ENCODE measurements at places on chromosomes 16 and 17.

DNA sequence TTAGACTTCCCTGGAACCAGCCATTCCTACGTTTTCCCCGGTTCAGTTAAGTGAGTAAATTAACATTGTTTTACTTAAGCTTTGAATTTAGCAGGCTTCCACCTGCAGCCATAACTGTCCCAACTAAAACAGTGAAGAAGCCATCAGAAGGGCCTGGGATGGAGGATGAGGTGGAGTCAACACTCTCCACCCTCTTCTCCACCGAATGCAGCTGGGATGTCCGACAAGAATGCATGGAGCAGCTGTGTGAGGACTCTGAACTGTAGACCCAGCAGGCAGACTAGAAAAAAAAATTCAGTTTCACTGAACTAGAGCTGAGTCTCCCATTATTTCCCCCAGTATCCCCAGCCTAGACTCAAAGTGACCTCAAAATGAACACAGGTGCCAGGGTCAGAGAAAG, 114.8 kb downstream of the C16orf95 start:
- peak; percentile 87 for DNase-seq

DNA sequence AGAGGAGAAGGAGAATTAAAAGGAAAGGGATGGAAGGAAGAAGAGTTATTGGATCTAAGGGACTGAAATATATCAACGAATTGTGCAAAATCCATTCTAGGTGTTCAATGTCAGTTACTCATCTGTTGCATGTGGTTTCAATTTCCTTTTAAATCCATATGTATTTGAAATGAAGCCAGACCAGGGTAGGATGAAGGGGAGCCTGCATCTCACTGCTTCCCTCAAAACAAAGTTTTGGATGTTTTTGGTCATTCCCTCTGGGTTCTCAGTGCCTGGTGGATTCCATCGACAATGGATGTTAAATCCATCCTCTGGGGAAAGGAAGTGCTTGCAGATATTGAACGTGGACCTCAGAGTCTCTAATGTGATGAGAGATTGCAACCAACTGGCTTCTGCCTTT, 103.5 kb upstream of the XYLT1 start:
- no peak for DNase-seq

GRCh38 chr17:78304549-78305037, 55.3 kb downstream of the SOCS3 start:
- DNase-seq: no peak

GRCh38 chr16:75458029-75458428, 6.5 kb downstream of the TMEM170A start:
- no peak for DNase-seq

- DNase-seq: no peak
Measured at GRCh38 chr17:58305626-58306025, 23.0 kb downstream of the TSPOAP1 start.

DNA sequence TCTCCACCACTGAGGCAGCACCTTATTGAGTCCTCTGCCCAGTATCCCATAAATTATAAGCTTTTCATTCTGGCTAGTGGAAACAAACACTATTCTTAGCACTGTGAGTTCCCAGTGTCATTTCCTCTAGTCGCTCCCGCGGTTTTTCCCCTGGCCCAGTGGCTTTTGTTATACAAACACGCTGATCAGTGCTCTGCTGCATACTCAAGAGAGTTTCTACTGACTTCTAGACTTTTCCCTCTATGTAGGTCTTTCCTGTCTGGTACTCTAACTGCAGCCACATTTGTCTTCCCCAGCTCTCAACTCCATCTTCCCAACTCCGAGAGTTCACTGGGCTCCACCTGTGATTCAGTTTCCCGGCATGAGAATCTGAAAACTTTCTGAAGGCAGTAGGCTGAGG, 556.6 kb upstream of the SALL1 start:
- no peak for DNase-seq

- peak; percentile 59 for DNase-seq
Measured at GRCh38 chr17:82400830-82401229, 17.3 kb upstream of the HEXD start.

GRCh38 chr16:72705801-72706200, 342.1 kb downstream of the ZFHX3 start:
- no peak for DNase-seq

GRCh38 chr17:59897090-59897489, 4.2 kb downstream of the RPS6KB1 start:
- DNase-seq: peak; percentile 37

GRCh38 chr16:24851700-24852099, 5.9 kb downstream of the SLC5A11 start:
- DNase-seq: peak; percentile 65

DNA sequence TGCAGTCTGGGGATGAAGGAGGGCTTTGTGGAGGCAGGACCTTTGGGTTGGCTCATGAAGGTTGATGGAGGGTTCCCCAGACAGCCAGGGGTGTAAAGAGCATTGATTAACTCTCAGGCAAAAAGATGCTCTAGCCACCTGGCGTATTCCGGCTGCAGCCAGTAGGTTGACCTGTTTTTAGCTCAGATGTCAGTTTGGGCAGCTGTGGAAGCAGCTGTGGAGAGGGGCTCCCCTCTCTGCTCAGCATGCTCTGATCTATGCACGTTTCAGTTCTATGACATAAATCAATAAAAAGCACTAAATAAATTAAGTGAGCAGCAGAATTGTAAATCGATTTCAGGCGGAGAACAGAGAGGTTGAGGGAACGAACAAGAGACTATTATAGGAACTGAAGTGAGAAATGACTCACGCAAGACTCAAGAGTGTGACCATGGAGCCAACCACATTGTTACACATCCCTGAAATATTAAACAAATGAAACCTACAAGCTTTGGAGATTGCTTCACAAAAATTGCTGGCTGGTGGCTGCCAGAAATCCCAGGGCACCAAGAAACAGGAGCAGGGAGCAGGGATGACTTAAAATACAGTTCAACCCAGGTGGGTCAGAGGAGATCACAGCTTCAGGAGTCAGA, 111.9 kb downstream of the GSG1L start:
- DNase-seq: peak; percentile 33

DNA sequence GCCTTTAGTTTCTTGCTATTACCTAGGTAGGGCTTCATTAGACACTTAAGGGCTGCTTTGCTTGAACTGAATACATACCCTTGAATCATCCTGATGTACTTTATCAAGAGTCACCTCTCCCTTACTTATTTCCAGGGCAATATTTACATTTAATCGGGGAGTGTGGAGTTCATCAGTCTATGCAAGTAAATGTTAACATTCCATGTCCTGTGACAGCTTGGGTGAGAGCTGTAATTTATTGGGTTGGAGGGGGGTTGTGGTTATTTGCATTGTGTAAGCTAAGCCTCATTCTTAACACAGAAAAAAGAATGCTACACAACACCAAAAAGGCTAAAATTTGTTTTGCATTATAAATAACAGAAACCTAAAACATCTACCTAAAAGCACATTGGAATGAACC, 16.7 kb downstream of the KCNJ16 start:
- no peak for DNase-seq

DNA sequence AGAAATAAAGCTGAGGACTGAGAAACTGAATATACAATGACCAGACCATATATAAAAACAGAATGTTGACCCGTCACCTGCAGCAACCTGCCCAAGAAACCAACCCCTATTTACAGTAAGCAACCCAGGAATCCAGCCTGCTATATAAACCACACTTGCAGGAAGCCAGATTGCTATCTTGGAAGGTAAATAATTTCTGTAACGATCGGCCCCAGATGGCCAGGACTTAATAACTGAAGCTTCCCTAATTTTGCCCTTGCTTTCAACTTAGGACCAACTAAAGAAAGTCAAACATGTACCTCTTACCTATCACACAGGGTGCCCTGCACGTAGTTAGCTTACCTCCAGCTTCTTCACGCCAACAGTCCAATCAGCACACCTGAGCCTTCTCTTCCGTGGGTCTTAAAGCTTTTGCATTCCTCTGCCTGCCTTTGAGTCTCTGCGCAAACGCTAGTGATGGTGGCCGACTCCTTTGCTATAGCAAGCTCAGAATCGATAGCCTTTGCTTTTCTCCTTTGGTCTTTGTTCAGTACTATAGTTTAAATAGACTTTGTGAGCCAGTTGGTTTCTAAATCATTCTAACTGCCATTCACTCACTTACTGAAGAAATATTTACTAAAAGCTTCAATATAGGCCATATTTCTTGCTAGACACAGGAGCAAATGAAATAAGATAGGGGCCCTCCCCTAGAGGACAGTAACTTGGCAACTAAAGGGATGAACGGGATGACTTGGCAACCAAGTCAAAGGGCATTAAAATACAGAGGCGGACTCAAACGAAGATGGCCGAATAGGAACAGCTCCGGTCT, 31.3 kb downstream of the MPHOSPH6 start:
- DNase-seq: no peak

- no peak for DNase-seq
Measured at GRCh38 chr17:4553669-4554068, 1.5 kb downstream of the MYBBP1A start.

DNA sequence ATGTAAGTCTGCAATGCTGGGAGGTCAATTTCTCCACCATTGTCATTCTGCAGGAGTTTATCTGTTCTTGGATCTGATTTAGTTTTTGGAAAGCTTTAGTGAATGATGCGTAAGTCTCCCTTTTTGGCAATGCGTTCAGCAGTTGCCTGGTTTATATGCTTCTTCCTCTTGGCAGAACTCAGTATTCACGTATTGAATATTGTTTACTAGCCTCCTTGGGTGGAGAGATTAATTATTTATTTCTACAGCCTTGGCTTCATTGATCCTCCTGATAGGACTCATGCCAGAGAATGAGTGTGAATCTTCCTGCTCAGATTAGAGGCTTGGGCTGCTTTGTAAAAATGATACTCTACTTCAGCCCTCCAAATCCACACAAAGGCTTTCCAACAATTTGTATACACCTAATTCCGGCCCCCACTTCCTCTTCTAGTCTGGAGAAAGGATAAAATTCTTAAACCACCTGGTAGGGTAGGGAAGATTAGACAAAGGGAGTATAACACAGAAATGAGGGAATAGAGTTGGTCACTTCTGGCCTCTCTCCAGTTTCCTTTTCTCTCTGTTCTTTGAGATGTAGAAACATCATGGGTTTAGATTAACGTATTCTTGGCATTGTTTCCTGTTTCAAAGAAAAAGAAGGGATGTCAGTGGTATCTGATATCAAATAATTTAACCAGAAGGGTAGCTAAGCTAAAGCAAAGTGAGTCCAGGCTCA, 929.8 kb downstream of the KCNJ2 start:
- no peak for DNase-seq

DNA sequence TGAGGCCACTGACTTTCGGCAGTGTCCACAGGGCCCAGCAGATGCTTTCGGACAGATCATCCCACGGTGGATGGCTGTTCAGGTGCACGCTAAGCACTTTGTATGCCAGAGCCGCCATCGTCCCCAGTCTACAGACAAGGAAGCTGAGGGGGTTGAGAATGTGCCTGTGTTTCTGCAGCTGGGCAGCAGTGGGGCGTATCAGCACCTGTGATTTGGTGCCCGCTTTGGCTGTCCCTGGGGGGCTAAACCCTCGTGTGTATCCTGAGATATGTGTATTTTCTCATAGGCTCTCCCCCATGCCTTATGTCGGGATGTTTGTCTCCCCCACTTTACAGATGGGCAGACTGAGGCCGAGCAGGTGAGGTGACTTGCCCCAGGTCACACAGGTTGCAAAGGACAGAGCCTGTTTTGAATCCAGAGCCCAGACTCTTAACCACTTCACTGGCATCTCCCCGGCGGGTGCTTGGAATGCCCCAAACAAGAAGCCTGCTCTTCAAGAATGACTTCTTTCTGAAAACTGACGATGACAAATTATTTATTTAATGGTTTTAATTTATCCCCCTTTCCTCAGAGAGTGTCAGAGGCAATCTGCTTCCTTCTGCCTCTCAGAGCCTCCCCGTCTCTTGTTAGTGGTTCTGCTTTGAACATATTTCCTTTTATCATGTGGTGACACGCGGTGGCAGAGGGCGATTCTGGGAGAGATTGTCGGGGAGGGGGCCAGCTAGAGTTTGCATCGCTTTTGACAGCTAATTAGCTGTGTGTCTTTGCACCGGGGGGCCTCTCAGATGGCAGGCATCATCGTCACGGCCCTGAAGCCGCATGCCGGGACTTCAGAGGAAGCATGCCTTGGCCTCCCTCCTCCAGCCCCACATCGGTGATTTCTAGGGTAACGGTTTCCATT, 149.6 kb upstream of the CIBAR2 start:
- DNase-seq: no peak

- DNase-seq: peak; percentile 67
Measured at GRCh38 chr17:65088621-65089360, 32.3 kb upstream of the GNA13 start.

DNA sequence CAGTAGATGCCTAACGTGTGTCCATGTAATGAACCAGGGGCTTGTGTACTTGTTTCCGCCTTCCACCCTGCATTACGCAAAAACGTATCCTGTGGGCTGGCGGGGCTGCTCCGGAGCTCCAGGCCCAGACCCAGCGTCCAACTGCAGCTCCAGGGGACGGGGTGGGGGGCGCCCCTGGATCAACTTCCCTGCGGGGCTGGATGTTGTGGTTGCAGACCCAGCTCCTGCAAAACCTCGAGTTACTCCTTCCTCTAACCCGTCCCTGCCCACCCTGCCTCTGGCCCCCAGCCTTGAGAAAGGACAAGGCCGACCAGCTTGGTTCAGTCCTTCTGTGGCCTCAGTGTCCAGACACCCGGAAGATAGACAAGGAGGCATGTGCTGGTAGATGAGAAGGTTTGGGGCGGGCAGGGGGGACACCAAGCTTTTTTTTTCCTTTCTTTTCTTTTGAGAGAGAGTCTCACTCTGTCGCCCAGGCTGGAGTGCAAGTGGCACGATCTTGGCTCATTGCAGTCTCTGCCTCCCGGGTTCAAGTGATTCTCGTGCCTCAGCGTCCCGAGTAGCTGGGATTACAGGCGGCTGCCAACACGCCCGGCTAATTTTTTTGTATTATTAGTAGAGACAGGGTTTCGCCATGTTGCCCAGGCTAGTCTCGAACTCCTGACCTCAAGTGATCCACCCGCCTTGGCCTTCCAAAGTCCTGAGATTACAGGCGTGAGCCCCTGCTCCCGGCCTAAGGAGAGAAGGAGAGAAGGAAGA, 731 bp upstream of the EXOC7 start:
- DNase-seq: no peak

- DNase-seq: no peak
Measured at GRCh38 chr17:624341-624860, 90.2 kb downstream of the VPS53 start.

GRCh38 chr17:34892461-34893249, 68.6 kb downstream of the CCT6B start:
- peak; percentile 5 for DNase-seq

DNA sequence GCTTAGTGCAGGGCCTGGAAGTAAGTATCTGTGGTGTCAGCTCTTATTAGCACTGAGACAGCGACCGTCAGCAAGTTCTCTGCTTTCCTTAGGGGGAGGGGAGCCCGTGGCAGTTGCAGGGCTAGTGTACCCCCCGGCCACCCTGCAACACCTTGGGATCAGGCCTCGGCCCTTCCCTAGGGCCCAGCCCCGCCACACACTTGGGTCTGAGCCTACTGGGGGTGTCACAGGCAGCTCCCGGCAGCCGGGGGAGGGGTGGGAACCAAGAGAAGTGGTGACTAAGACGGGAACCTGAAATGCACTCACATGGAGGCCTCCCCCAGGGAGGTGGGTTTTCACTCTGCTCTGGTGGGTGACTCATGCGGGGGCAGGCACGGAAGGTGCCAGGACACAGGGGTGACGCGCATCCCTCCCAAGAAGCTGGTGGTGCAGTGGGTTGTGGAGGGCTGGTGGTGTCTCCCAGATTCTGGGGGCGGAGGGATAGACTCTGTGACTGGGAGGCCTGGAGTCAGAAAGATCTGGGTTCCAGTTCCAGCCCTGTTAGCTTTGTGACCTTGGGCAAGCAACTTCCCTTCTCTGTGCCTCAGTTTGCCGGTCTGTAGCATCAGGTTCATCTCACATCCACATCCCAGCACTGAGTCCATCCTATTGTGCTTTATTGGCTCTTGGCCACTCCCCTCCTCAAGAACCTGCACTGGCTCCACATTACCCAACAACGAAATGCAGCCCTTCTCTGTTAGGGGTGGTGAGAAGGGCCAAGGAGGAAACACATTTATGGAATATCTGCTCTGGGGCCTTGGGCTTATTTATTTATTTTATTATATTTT, 44.5 kb downstream of the LAT start:
- peak; percentile 95 for DNase-seq

Data from EH (cell line).